ENCODE measurements at places on chromosomes 12 and 14. TPM values are rescaled to one million over a fixed set of nuclear protein-coding genes. Genes with fewer than 3 reads are reported as not detected.

DNA sequence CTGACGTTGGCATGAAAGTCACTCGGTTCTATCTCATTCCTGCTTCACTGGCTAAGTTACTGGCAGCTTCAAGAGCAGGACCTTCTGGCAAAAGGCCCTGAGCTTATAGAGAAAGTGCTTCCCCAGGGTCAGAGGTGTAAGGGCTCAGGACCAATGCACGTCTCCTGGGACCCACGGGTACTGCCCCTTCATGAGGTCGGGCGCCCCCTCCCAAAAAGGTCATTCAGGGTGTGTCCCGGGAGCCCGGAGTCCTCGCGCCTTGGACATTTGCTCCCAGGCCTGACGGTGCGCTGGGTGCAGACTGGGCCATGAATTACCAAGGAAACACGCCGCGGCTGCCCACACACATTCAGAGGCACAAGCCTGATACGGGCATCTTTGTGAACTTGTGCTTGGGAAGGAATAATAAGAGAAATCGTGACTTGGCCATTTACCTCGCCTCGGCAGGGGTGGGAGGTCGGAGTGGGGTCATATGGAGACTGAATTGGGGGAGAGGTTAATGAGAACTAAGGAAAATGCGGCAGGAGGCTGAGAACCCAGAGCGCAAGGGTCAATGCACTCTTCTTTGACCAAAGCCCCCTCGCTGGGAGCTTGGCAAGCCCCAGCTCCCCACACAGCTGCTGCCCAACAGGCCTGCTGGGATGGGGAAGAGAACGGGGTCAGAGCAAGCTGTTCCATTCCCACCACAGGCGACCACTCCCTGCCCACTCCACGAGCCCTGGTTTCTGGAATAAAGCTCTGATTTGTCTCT lies 15.7 kb upstream of the SLC6A12 start:
- no peak for DNase-seq

The CIT gene
- 0.87 TPM for total RNA-seq

DNA sequence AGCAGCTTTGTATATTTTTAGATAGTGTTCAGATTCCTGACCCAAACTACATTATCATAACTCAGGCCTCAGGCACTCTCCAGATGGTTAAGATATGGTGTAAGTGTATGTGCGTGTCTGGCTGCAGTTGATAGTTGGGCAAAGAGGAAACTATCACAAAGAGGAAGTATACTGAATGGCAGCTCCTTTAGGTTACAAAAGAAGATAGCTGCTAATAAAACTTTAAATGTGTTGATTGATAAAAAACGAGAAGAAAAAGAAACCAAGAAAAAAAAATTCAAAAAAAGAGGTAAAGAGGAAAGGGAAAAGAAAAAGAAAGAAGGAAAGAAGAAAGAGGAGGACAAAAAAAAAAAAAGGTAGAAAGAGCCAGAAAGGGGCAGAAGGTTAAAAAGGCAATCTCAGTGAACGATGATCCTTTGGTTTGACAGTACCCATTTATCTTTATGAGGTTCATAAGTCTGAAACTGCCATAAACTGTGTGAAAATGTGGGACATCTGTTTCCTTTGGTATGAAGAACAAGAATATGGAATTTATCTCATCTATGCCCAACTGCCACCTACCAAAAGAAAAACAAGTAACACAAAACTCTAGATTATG lies 42.2 kb downstream of the TAOK3 start:
- DNase-seq, result no peak

The PSMB5 gene
- total RNA-seq, result 111 TPM

The CLEC2D gene
- 4.2 TPM for total RNA-seq

GRCh38 chr12:89544022-89544421 lies 18.2 kb upstream of the POC1B start:
- DNase-seq, result no peak

DNA sequence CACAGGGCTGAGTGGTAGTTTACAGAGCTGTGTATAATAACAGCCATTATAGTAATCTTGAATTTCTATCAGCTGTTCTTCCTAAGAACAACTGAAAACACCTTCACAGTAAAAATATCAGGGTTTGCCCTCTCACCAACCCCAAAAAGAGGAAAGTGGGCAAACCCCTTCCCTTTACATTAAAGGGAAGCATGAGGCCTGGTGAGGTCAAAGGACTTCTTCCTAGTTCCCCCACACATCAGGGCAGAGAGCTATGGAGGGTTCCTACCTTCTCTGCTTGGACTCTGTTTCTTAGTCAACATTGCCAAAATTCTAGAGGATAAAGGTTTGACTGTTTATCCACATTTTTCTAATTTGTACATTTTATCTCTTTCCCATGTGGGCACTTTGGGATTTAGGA lies 4.4 kb upstream of the RPAP3 start:
- no peak for DNase-seq

DNA sequence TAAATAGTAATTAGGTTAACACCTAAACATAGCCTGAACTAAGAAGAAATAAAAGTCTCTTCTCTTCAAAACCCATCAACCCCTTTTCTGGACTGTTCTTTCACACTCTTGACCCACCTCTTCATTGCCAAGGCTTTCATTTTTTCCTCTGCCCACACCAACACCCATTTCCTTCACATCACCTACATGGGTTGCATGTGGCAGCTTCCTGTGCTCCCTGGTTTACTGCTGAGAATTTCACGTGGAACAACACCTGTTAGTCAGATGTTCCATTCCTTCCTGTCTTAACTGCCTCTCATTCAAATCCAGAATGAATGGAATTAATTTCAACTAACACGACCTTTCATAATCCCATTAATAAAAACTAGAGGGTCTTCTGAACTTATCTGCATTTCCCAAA lies 157.3 kb downstream of the BCAT1 start:
- DNase-seq, result no peak

The MANSC4 gene
- total RNA-seq, result not detected

GRCh38 chr12:105329926-105330282 lies 587 bp upstream of the C12orf75 start:
- no peak for DNase-seq

The RNF212B gene
- not detected for total RNA-seq

DNA sequence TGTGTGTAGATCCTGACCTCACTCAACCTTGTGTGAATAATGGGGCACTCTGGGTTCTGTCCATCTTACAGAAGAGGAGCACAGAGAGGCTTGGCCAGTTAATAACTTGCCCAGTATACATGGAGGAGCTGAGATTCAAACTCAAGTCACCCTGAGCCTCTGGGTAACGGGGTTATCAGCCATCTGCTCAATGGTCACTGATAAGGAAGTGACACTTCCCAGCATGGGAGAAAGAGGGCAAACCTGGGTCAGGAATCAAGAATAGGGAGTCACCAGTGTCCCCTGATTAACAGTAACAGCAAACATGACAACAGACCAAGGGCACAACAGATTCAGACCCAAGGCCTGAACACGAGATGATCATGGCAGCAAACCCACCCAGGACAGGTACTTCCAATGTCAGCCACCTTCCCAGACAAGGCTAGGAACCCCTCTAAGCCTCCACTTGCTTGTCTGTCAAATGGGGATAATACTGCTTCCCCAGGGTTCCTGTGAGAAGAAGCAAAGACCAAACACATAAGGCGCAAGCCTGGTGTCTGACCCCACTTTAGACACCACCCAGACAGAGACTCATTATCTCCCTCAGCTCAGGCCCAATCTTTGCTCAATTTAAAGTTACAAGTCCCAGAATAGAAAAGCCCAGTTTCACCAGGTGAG lies 3.6 kb downstream of the CCDC85C start:
- DNase-seq, result no peak

The CLEC4A gene
- total RNA-seq, result not detected

DNA sequence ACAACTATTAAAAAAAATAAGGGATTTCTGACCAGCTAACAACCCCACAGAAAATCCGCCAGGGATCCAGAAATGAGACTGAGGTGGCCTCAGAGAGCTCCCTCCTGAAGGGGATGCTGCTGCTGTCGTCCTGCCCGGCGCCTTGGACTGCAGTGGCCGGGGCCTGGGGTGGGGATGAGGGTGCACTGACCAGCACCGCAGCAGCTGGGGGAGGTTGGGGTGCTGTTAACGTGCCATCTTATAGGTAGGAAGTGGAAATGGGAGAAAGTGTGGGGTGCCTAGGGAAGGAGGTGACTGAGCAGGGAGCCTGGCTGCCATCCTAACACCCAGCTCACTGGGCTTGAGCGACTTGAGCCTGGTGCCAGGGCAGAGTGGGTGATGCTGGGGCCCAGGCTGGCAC lies 32.0 kb downstream of the DDX11 start:
- no peak for DNase-seq

GRCh38 chr14:103312006-103312635 lies 21.9 kb upstream of the EIF5 start:
- DNase-seq, result no peak

The DCN gene
- 741 TPM for total RNA-seq

The MYF6 gene
- not detected for total RNA-seq

The LRRIQ1 gene
- total RNA-seq, result not detected

GRCh38 chr12:129877411-129877810 lies 26.4 kb downstream of the TMEM132D start:
- DNase-seq, result no peak

DNA sequence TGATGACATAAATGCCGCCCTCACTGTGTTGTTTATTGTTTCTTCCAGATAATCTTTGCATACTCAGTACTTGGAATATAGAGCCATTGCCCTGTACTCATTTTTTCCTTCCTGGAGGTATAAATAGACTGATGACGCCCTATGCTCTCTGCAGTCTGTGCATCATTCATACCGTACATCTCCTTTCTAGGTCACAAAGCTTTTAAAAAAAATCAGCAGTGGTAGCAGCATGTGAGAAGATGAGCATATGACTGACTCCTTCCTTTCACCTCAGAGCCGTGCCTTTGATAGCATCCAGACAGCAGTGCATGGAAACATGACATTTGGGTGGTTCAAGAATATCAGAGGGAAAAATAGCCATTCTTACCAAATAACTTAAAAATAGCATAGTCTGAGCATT lies 77.3 kb downstream of the PDE3A start:
- DNase-seq, result no peak

- no peak for DNase-seq
Measured at GRCh38 chr14:34554540-34555250, 15.2 kb upstream of the EAPP start.

DNA sequence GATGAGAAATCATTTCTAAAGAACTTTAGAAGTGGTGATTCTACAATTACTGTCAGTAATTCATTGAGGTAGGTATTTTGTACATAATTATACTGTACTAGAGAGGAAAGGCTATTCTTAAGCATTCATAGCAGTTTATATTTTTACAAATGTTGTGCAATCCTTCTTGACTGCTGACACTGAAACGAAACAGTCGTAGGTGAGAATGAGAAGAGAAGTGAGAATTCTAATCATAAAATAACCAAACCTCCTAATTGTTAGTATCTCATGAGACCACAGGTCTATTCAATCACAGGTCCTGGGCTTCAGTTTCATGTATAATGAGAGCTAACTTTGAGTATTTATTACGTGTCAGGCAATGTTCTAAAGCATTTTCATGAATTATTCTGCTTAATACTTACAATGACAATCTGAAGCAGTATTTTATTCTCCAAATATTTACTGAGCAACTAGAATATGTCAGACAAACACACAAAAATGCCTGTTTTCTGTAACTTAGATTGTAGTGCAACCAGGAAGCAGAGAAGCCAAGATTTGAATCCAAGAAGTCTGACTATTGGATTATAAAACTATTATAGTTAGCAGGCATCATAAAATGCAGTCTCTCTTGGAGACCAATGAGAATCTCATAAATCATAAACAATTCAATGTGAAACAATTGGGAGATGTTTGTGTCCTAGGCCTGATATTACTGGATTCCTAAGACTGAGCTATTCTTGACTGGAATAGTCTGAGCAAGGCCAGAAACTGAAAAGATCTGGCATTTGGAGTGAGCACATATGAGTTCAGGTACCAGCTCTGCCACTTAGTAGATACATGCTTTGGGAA lies 24.3 kb downstream of the RERG start:
- DNase-seq, result no peak

DNA sequence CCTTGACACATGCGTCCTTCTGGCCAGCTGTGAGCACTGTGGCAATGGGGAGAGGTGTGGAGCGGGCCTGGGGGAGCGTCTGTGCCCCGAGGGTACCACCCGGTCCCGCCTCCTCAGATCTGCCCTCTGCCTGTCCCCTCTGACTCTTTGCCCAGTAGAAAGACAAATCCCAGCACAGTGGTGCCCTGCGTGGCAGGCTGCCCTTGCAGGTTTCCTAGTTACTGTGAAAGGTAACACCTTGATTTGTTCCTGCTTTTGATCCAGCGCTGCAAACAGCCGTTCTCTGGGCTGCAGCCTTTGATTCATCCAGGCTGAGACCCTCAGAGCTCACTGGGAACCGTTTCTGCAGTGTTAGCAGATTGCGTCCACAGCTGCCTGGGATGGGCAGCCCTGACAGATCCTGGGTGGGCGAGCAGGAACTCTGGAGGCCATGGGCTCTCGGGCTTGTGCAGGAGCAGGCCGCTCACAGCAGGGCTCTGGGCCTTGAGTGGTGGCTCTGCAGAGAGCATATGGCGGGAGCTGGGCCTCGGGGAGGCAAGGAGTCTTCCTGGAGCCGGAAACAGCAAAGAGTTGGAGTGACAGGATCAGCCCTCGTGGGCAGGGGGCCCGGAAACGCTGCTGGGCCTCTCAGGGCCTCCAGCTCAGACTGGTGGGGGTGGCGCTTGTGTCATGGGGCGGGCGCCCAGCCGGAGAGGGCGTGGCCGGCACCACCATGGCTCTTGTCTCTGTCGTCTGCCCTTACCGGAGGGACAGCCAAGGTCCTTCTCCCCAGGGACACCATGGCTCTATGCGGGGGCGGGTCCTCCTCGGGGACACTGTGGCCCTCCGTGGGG lies 16.6 kb downstream of the FBRSL1 start:
- DNase-seq, result peak; percentile 94

The METTL25 gene
- total RNA-seq, result 15.6 TPM

- no peak for DNase-seq
Measured at GRCh38 chr12:3627336-3627735, 125.6 kb downstream of the CRACR2A start.

The SIX6 gene
- not detected for total RNA-seq

DNA sequence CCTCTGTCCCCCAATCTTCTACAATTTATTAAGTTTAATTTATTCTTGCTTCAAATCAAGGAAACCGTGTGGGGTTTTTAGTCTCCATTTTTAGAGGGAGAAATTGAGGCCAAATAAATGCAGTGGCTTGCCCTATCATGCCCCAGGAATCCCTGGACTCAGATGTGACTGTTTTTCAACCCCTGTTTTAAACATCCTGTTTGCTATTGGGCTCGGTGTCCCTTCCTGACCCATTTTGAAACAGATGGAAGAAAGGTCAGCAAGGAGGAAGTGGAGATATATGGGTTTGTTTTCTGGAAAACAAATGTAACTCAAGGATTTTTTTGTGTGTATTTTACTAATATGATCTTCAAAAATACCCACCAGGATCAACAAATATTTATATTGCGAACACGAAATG lies 84.7 kb downstream of the DACT1 start:
- no peak for DNase-seq

The TC2N gene
- 9.2 TPM for total RNA-seq

The IFNG-AS1 gene
- not detected for total RNA-seq

DNA sequence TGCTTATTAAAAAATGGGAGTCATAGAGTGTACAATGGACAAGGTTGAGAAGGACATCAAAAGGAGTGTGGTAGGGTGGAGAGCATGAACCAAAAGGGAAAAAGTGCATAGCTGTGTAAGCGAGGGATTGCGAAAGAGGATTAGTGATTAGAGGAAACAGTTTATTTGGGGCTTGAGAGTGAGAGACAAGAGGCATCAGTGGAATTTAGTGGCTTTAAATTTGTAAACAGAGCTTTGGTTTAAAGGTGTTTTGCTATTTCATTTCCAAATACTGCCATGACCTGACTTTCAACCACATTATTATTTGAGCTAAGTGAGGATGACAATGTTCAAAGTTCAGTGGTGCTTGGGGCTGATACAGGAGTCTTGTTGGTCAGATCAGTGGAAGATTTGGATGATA lies 53.4 kb downstream of the SLC16A7 start:
- DNase-seq, result no peak

The SYCP3 gene
- not detected for total RNA-seq

The SIX1 gene
- not detected for total RNA-seq
